ENCODE measurements at places on chromosomes 13 and 19.

- peak; percentile 5 for DNase-seq
These were observed at the start of gene ZNF541 for GRCh38 chr19:47573071-47574026. Gene ZNF541 (minus strand): TSS chr19:47573148. CDS start chr19:47555856, 17,292 bp downstream.

DNA sequence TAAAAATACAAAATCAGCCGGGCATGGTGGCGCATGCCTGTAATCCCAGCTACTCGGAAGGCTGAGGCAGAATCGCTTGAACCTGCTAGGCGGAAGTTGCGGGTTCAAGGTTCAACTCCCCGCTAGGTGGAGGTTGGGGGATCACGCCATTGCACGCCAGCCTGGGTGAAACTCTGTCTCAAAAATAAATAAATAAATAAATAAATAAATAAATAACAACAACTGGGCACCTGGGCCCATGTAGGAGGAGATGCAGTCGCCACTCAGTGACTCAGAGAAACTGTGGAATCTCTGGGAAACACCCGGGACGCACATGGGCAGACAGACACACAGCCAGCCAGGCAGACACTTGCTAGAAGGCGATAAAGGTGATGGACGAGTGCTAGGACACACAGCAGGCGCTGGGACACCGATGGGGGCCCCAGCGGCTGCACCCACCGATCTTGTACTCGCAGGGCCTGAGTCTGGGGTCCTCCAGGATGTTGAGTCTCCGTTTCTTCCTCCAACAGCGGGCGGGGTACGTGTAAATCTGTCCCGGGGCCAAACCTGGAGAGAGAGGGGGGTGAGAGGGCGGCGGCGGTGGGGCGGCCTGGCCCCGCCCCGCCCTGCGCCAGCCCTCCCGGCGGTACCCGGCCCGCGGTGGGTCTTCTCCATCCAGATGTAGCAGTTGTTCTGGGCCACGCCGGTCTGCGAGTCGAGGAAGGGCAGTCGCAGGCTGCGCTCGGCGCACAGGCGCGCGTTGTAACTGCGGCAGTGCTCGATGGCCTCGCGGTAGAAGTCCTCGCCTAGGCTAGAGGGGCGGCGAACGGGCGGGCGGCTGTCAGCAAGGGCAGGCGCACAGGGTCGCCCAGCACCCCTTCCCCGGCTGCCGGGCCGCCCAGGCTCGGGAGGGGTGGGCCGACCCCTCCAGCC lies 1.8 kb downstream of the DPF1 start:
- no peak for DNase-seq

DNA sequence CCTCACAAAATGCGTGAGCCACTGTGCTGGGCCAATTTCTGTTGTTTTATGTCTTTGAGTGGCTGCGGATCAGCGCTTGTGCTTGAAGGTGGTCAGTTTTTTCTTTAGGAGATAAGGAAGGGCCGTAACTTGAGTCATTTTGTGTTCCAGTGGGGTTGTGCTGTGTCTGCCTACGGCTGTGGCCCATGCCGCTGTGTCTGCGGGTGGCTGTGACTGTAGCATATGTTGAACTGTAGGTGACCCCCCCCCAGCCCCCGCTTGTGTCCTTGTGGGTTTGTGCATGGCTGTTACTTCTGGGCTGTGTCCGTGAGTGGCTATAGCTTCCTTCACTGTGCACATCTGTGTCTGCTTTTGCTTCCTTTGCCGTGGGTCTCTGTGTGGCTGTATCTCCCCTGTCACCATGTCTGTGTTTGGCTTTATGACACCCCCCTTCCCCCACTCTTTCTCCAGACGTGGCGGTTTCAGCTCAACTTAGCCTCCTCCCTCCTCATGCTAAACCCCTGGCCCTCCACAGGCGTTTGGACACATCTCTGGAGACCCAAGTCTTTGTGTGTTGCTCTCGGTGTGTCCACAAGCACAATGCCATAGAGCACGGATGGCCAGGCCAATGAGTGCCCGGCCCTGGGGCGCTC lies 675 bp downstream of the PPP1R14A start:
- DNase-seq: peak; percentile 50

DNA sequence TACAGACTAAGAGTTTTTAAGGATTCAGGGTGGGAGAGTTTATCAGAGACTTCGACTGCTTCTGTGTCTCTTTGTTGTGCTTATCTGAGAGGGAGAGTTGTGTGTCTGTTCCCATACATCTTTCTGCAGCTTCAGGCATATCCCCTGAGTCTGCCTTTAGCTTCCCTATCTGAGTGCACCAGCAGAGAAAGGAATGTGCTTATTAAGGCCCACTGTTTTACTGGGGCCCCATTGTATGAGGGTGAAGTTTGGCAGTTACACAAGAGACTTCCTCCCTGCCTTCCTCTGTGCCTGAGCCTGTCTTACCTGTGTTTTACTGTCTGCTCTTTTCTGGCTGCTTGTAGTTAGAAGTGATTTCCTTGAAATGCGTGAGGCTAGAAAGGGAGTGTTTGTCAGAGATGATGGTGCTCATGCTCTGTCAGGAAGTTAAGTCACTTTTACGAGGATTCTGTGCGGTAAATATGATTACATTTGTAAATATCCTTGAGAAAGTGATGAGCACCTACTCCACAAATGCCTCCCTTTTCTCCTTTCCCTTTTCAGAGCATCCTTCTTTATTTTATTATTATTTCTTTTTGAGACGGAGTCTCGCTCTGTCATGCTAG lies 1228.9 kb upstream of the MIR17HG start:
- DNase-seq: no peak

DNA sequence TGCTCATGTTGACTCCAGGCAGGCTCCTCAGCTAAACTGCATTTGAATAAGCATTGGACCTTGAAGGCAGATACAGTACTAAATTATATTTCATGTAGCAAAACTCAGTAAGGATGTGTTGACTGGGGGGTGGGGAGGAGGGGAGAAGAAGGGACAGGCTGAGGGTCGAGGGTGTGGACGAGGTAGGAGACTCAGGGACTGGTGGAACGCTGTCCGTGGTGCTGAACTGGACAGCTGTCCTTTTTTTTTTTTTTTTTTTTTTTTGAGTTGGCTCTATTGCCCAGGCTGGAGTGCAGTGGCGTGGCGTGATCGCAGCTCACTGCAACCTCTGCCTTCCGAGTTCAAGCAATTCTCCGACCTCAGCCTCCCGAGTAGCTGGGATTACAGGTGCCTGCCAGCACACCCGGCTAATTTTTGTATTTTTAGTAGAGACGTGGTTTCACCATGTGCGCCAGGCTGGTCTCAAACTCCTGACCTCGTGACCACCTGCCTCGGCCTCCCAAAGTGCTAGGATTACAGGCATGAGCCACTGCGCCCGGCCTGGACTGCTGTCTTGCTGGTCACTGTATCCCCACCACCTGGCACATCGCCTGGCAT lies 33.2 kb upstream of the CASP14 start:
- DNase-seq: no peak

- no peak for DNase-seq
These were observed 67.5 kb upstream of the ATP12A start for GRCh38 chr13:24612726-24613125.

DNA sequence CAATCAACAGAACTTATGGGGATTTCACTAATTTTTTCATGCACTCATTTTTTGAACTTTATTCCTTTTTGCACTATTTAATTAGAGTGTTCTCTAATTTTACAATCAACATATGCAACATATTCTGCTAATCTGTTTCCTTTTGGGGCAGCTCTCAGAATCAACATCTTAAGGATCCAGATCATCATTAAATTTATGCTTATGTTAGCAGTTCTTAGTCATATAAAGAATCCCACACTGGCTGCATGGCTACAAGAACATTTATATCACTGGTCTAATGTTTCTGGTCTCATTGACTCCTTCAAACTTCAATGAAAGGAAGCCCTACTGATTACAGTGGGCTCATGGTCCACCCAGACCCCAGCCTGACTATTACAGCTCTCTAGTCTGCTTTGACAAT lies 245.2 kb downstream of the RBM26 start:
- DNase-seq: no peak

DNA sequence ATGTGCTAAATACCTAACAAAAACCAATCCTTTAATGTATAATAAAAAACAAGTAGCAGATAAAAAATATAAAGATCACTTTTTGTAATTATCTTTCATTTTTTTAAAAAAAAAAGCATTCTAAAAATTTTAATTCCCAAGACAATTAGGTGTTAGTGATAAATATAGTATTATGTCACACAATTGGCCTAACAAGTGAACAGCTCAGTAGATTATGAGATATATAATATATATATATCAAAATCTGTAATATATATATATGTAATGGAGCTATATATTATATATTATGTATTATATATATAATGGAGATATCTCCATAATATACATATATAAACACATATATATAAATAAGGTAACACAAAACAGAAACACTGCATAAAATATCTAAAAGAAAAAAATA lies 1531.1 kb upstream of the MIR17HG start:
- DNase-seq: no peak

DNA sequence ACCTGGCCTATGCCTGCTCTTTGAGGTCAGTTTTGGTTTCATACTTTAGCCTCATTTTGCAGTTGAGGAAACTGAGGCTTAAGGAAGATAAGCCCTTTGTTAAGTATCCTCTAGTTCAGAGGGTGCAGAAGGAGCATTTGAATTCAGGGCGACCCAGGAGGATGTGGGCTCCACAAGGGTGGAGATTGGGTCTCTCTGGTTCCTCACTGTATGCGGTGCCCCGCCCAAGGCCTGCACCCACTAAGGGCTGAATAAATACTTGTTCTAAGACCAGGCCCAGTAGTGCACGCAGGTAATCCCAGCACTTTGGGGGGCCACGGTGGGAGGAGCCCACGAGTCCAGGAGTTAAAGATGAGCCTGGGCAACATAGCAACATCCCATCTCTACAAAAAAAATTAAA lies 768 bp upstream of the SLC44A2 start:
- DNase-seq: no peak

- DNase-seq: no peak
These were observed at the start of gene PCDH9 for GRCh38 chr13:67229481-67230403. Gene PCDH9 (minus strand): TSS chr13:67230336. CDS start chr13:67228440, 1,896 bp downstream.

- DNase-seq: no peak
These were observed 49.5 kb downstream of the ZNF729 start for GRCh38 chr19:22335716-22336115.

GRCh38 chr13:29753618-29754472 lies 96.6 kb downstream of the UBL3 start:
- DNase-seq: no peak

GRCh38 chr19:341386-342127 lies 3.0 kb downstream of the MIER2 start:
- no peak for DNase-seq

DNA sequence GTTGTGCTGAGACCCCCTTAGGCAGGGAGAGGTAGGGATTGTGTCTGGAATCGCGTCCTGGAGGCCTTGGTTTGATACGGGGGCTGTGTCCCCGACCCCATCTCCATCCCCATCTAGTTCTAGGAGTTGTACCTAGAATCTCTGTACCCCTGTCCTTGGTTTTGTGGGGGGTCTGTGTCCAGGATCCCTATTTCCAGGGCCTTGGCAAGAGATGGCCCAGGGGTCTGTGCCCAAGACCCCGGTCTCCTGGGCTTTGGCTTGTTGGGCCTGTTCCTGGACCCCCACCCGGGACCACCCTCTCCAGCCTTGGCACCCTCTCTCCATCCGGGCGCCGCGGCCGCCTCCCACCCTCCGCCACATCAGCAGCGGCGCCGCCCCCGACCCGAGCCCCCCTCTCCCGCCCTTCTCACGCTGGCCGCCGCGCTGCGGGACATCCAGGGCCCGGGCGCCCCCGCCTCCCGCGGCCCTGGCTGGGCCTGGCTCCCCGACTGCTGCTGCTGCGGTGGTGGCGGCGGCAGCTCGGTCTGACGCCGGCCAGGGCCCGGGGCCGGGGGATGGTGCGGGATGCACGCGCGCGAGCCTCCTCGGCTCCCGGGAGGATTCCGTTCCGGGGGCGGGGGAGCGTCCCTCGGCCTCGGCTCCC lies at the start of gene NUMBL:
Gene NUMBL, minus strand, starts transcription at position 602 of the 643 bp plus-strand sequence. Its CDS starts 168 bp downstream, at position 434.
- no peak for DNase-seq

DNA sequence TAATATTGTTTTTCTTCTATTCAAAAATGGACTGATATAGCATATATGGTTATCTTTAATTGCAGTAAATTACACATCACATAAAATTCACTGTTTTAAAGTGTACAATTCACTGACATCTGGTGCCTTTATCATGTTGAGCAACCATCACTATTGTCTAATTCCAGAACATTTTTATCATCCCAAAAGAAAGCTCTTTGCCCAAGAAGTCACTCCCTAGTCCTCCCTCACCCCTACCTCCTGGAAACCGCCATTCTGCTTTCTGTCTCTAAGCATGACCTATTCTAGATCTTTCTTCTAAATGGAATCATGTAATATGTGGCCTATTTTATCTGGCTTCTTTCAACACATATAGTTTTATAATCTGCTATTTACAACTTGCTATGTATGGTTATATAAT lies 525.6 kb downstream of the DCT start:
- DNase-seq: no peak

DNA sequence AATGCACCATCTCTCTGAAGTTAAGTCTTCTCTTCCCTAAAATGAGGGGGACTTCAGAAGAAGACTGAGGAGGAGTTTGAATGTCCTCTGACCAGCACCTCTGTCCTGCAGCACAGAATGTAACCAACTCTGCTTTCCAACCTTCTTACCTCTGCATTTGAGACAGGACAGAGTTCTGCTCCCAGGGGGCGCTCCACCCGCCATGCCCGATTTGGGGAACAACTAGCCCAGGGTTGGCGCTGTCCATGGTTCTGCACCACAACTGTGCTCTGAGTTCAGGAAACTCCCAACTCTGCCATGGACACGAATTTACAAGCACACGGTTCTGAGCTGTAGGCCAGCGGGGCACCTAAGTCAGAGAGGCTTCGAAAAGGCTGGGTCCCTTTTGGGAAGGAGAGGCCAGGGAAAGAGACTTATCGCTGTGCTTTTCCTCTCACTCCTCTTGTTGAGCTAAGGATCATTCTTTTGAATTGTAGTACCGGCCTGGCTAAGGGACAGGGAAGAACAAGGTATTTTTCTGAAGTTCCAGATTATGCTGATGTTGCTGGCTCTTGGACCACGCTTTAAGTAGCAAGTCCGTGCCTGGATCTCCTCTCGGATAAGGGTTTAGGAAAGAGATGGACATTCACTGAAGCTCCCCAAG lies 22.2 kb downstream of the SIGLEC5 start:
- DNase-seq: peak; percentile 13

DNA sequence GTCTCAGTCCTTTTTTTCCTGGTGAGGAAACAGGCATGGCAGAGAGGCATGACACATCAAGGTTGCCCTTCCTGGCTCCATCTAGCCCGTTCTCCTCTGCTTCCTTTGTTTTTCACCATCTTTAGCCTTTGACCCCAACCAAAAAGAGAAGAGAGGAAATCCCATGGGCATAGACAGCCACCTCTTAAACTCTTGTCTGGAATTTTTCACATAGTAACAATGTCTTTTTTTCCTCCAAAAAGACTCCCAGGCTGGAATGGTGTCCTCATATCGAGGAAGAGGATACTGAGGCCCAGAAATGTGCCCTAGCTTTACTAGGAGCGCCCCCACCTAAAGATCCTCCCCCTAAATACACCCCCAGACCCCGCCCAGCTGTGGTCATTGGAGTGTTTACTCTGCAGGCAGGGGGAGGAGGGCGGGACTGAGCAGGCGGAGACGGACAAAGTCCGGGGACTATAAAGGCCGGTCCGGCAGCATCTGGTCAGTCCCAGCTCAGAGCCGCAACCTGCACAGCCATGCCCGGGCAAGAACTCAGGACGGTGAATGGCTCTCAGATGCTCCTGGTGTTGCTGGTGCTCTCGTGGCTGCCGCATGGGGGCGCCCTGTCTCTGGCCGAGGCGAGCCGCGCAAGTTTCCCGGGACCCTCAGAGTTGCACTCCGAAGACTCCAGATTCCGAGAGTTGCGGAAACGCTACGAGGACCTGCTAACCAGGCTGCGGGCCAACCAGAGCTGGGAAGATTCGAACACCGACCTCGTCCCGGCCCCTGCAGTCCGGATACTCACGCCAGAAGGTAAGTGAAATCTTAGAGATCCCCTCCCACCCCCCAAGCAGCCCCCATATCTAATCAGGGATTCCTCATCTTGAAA lies at the start of gene GDF15:
Gene GDF15, plus strand, starts transcription at position 484 of the 868 bp plus-strand sequence. Its CDS starts 32 bp downstream, at position 516.
- DNase-seq: no peak

- DNase-seq: no peak
These were observed 45.4 kb upstream of the MIR17HG start for GRCh38 chr13:91302111-91302510.

Measured in hypothalamus (tissue), 51 donors.